ENCODE measurements at places on chromosomes 6 and 20.

DNA sequence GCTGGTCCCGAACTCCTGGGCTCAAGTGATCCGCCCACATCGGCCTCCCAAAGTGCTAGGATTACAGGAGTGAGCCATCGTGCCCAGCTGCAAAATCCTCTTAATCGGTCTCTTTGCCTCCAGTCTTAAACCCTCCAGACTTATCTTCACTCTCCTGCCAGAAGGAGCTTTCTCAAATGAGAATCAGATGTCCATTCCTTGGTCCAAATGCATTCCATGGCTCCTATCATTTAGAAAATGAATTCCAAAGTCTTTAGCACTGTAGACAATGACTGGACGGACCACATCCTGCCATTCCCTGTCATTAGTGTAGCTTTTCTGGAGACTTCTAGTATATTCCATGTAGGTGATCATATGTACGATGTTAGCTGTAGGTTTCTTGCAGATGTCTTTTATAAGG, 141.9 kb downstream of the ID4 start:
- no peak for DNase-seq

- DNase-seq, result no peak
These were observed 12.4 kb downstream of the IRF4 start for GRCh38 chr6:403659-404655.

- no peak for DNase-seq
These were observed 39.5 kb downstream of the PIGU start for GRCh38 chr20:34637245-34638038.

GRCh38 chr6:137923866-137924653, 57.0 kb downstream of the TNFAIP3 start:
- no peak for DNase-seq

GRCh38 chr6:136647363-136647852, 97.2 kb upstream of the MAP7 start:
- no peak for DNase-seq

- no peak for DNase-seq
These were observed 8.3 kb downstream of the R3HDML start for GRCh38 chr20:44345147-44345546.

DNA sequence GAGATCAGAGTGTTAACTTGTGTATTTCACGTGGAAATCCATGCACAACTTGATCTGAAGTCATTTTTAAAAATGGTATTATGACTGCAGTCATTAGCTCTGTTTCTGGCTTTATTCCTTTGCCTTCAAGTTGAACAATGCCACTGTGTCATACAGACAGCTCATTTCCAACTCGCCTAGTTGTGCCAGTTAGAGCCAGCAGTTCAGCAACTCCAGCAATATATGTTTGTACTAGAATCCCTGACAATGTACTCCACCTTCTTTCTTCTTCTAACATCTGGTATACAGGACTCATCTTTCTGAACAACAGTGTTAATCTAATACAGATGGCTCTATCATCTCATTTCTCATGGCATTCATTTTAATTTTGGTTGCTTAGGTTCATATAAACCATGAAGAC, 418.3 kb upstream of the POU3F2 start:
- no peak for DNase-seq

- no peak for DNase-seq
These were observed 299.7 kb upstream of the PRDM1 start for GRCh38 chr6:105786449-105786848.

- DNase-seq, result no peak
These were observed 68.5 kb upstream of the PTGIS start for GRCh38 chr20:49636447-49636846.

DNA sequence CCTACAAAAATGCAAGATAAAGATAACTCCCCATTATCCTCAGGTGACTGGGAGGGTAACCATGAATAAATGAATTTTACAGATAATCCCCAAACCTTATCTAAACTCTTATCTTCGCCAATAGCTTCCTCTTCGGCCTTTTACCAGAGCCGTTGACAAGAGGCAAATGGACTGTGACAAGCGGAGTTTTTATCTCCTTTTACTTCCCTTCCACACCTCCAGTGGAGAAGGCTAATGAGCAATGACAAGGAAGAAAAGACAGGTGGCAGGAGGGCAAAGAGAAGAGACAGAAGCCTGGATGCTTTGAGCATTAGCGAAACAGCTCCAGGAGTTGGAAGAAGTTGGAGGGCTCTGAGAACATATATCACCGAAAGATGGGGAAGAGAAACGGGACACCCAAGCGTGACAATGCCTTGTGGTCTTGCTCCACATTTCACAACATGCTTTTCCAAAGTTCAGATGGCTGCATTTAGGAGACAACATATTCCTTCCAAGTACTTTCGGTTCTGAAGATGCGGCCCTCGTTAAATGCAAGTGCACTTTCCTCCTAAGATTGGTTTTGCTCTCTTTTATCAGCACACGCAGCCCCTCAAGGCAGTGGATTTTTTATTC, 69.2 kb downstream of the PRDM1 start:
- no peak for DNase-seq

DNA sequence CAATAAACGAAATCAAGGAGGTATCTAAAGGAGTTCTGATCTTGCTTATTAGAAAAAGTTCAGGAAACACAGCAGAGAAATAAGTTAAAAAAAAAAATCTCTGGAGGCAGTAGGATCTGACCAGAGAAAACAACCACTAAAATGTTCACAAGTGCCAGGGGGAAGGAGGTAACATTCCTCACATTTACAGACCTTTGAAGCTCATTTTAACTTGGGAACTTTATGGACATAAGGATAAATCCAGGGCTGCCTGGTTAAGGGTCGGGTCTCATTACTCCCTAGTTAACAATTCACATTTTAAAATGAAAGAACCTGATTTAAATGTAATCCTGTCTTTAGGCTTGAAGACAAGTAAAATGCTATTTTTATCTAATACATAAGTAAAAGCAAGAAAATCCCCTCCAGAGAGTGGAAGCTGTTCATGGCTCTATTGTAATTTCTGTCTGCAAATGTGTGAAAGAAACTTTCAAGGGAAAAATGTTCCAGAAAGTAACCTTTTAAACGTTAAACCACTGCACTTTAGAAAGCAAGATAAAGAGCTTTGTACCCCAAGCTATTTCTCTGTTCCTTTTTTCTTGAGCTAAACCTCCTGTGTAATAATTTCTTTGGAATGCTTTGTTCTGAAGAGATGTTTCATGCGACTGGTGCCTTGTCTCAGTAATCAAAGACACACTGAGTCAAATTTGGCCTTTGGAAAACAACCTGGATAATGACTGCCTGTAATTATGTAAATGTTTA, 38.2 kb downstream of the MYLIP start:
- DNase-seq, result no peak
